ENCODE measurements at places on chromosomes 13 and 19.

DNA sequence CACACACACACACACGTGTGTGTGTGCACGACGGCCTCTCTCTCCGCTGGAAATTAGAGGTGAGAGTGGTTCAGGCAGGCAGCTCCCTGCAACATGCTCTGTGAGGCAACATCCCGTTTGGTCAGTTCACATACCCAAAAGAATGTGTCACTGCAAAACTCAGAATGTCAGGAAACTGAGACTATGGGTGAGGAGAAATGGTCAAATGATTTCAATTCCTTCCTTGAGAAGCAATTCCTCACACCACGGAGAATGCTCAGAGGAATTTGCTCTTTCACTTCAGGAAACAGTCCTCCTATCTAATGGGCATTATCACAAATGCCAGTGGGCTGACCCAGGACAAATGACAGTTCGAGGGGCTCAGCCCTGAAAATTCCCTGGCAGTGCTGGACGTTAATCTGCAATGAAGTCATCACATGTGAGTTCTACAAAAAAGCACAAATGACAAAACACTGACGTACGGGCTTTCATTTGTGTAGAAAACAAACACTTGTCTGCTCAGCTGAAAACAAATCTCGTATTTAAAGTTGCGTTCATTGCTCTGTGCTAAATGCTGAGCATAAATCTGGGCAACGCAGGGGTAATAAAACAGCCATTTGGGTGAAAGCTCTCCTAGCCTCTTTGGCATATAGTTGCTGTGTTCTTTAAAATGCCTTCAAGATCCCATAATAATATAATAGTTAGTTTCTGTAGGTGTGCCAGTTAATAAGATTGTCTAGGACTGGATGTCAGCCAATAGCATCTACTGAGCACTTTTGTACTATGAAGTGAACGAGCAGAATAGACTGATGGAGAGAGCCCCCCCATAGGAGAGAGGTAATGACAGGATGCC is 18.6 kb upstream of the LATS2 start:
- DNase-seq, result no peak

DNA sequence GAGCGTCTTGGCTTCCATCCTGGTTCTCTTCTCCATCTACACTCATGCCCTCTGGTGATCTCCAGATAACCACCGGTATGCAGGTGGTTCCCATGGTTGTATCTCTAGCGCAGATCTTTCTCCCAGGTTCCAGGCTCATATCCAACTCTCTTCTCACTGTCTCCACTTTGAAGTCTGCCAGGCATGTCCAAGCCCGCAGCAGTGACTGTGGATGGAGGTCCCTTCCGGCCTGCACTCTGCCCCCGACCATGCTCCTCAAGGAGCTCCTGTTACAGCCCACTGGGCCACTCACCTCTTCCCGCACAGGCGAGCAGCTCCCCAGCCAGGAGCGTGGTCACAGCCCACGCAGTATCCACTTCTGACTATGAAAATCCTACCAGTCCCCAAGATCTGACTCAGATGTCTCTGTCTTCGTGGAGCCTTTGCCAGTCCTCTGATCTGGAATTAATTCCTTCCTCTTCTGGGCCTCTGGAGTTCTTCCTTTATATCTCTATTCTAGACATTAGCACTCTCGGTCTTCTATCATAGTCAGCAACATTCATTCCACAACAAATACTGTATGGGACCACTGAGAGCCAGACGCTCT is 100.2 kb downstream of the TEX26 start:
- DNase-seq, result no peak

- DNase-seq, result no peak
Measured at GRCh38 chr19:1357531-1358109, 26.1 kb upstream of the NDUFS7 start.

GRCh38 chr19:50322234-50322633 is 6.9 kb downstream of the KCNC3 start:
- no peak for DNase-seq

Data from Jurkat, Clone E6-1 (cell line).